ENCODE measurements at places on chromosomes 1 and 21. TPM values are rescaled to one million over a fixed set of nuclear protein-coding genes. Genes with fewer than 3 reads are reported as not detected.

Gene USH2A
- total RNA-seq = not detected

Gene ANKRD34A
- 1.9 TPM for total RNA-seq

Gene GBP6
- 0.83 TPM for total RNA-seq

Gene SPRR2F
- not detected for total RNA-seq

Gene GPR37L1
- not detected for total RNA-seq

Gene CENPF
- 6.7 TPM for total RNA-seq

Gene SLAMF8
- 0.41 TPM for total RNA-seq

Gene GJB3
- not detected for total RNA-seq

Measured in T-cell (primary cell).